Glomerular endothelial cell (primary cell): ENCODE measurements at places on chromosomes 12 and 14.

- DNase-seq: no peak
These were observed 54.5 kb upstream of the MMP17 start for GRCh38 chr12:131773582-131774221.

DNA sequence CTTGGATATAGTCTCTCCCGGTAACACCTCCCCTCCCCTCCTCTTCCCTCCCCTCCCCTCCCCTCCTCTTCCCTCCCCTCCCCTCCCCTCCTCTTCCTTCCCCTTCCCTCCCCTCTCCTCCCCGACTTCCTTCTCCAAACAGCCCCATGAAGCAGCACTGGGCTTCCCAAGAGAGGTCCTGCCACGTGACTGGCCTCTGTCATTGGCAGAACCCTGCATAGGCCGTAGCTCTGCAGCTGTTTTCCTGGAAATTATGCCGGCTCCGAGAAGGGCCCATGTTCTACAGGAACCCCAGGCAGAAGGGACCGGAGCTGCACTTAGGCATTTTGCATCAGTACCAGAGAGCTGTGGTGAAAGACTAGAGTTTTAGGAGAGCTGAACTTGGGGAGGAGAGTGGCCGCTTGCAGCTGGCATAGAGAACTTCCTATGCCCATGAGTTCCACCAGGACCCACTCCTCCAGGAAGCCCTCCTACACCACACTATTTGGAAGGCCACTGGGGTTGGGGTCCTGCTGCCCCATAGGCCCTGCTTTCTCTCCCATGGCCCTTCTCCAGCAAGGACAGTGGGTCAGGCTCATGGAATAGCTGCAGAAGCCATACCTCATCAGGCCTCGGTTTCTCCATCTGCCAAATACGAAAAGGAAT lies 5.1 kb upstream of the TNFAIP2 start:
- no peak for DNase-seq

DNA sequence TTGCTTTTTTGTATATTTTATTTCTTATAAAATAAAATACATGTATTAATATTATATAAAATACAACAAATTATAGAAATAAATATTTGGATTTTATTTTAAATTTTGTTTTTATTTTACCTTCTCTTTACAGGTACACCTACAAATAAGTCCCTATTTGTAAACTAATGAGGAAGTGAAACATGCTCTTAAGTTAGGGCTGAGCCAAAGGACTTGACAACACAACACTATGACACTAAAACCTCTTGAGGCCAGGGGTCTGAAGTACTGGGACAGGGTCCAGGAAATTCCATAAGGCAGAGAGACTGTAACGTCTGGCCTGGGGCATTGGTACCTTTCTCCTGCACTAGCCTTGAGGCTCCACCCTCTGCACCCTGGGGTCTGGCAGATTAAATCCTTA lies 293.2 kb downstream of the FOXN3 start:
- no peak for DNase-seq

DNA sequence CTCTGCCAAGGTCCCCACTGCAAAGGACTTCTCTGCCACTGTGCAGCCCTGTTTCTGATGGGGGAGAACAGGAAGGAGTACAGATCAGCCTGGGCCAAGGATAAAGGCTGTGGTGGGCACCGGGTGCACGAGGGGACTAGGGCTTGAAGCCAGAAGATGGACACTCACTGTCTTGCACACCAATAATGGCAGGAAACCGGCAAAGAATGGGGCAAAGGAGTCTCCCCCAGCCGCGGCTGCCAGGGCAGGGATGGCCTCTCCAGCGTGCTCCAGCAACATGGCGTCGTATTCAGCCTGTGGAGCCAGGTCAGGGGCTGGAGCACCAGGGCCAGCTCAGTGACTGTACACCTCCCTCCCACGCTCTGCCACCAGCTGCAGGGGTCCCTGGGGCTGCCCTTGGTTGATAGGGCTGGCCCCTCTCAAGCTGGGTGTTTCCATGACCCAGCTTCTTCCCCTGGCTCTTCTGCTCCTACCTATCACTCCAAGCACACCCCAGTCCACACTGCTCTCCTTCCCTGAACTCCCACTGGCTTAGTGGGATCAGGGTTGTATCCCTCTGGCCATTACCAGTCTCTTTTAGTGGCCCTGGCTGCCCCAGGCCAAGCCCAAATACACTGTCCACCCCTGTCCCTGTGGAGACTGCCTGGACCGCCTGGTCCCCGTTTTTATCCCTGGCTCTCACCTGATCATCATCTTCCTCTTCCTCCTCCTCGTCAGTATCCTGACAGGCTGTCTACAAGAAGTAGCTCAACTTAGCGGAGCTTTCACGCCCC lies 6.3 kb downstream of the IPO4 start:
- no peak for DNase-seq

- no peak for DNase-seq
These were observed 6.8 kb upstream of the NR4A1 start for GRCh38 chr12:52044292-52044983.

DNA sequence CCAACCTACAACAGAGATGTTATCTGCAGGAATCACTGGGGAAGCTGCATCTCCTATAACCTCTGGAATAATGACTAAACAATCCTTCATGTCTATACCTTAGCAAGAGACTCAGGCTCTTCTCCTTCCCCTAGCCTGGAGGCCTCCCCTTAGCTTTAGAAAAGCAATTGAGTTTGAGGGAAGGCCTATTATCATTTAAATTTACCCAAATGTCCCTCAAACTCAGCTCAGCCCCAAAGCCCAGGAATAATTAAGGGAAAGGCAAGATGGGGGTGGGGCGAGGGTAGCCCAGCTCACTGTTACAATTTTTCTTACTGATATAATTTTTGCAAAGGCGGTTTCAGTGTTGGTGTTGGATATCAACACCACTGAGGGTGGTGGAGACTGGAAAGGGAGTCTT lies 151.4 kb upstream of the EEA1 start:
- DNase-seq: no peak

GRCh38 chr12:117881517-117881916 lies 87.3 kb downstream of the KSR2 start:
- DNase-seq: no peak

GRCh38 chr12:46487567-46488131 lies 115.1 kb upstream of the SLC38A2 start:
- DNase-seq: no peak

DNA sequence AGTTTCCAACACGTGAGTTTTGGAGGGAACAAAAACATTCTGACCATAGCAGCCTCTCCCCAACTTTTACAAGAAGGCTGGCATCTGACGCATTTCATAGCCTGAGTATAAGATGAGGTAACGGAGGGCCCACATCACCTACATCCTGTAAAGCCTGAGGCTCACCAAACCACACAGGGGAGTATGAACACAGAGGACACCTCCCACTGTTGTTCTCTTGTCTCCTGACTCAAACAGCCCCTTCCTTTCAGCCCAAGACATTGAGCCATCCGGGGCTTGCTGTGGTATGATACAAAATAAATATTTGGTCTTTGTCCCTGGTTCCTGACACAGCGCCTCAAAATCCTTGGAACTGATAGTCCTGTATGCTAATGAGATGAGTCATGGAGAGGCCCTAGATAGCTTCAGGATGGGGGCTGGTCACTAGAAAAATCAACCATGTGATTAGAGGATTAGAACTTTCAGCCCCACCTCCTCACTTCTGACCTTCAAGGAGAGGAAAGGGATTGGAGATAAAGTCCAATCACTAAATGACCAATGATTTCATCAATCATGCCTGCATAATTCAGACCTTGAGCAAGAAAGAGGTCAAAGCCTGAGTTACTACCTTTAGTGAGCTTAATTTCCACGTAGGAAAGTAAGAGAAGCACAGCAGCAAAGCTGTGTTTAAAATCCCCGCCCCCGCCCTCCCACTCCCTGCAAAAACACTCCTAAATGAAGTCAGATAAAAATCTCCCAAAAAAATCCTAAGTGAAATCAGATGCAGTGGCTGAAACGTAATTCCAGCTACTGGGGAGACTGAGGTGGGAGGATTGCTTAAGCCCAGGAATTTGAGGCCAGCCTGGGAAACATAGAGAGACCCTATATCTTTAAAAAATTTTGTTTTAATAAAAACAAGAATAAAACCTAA lies 236.4 kb downstream of the PCNX1 start:
- DNase-seq: peak; percentile 44

DNA sequence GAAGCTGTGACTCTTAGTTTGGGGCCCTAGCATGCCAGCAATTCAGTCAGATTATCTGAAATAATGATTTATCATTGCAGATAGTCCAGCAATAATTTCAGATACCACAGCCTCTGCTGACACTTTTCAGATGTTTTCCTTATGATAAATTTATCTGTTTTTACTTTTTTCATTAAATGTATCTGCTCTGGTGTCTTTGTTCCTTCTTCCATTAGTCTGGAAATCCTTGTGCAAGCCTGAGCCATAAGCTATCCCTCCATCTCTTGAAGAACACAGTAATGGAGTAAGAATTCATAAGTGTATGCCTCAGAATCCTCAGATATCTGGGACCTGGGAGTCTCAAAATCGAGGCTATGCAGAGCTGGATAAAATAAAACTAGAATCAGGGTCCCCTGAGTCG lies 146.4 kb upstream of the KRR1 start:
- no peak for DNase-seq

- DNase-seq: no peak
These were observed 693 bp downstream of the LRP10 start for GRCh38 chr14:22872033-22872832.
